Testis (tissue), 5 donors: ENCODE measurements at places on chromosomes 12 and 14.
A peak's percentile ranks its signal among the peaks of the same experiment; 100 is the strongest.

DNA sequence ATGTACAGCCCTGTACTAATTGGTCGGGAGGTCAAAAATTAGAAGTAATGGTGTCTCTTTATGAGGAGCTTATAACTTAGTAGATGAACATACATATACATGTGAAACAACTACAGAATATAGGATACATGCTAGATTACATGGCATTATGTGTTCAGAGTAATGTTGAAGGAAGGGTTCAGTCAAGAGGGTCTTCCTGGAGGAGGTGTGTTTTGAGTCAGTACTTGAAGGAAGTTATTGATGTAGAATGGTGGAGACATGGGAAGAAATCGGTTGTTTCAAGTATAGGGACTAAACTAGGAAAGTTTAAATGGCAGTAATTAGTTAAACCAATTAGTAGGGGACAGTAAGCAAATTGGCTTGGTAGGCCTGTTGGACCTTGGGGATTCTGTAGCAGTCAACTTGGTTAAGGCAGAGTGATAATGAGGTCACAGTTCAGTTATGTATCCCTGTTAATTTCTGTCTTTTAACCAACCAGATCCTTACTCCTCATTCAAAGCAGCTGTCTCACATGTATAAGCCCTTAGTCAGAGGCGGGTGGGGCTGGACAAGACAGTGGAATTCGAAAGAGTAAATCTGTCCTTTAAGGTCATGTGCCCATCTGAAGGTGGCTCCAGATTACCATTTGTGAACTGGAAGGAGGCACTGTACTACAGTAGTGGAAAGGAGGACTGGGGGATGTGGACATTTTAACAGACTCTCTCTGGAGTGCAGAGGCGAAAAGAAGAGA, 3.5 kb upstream of the ANKRD52 start:
- no peak for DNase-seq

- DNase-seq: no peak
Observed at GRCh38 chr12:42611571-42612230, 22.2 kb upstream of the PRICKLE1 start.

- DNase-seq: peak; percentile 68
Observed at GRCh38 chr14:99995700-99996356, 69.4 kb upstream of the EVL start.

GRCh38 chr12:109741286-109741969, 27.8 kb downstream of the FAM222A start:
- DNase-seq: no peak

- DNase-seq: no peak
Observed at GRCh38 chr14:102965971-102966655, 43.6 kb downstream of the AMN start.

DNA sequence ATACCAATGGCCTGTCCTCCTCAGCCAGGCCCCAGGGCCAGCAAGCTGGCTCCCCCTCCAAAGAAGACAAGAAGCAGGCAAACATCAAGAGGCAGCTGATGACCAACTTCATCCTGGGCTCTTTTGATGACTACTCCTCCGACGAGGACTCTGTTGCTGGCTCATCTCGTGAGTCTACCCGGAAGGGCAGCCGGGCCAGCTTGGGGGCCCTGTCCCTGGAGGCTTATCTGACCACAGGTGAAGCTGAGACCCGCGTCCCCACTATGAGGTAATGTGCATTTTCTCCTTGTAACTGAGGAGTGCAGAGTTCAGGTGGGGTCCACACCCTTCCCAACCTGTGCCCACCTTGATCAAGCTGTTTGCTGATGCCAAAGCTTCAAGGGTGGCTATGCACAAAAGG, 23.4 kb downstream of the ACACB start:
- DNase-seq: no peak

DNA sequence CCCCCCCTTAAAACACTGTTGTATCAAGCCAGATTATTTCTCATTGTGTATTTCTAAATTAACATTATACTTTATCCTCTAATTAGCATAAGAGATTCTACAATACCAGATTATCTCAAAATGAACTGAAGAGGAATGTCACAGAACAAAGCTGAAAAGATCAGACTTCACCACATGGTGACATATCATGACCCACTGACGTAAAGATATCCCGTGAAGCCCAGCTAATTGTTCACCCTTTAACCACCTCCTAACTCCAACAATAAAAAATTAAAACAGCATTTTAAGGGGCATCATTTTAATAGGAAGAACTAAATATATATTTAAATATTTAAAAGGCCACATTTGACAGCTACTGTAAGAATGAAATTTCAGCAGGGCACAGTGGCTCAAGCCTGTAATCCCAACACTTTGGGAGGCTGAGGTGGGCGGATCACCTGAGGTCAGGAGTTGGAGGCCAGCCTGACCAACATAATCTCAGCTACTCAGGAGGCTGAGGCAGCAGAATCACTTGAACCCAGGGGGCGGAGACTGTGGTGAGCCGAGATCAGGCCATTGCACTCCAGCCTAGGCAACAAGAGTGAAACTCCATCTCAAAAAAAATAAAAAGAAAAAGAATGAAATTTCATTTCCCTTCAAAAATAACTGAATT, 29.0 kb downstream of the CDK17 start:
- DNase-seq: no peak

DNA sequence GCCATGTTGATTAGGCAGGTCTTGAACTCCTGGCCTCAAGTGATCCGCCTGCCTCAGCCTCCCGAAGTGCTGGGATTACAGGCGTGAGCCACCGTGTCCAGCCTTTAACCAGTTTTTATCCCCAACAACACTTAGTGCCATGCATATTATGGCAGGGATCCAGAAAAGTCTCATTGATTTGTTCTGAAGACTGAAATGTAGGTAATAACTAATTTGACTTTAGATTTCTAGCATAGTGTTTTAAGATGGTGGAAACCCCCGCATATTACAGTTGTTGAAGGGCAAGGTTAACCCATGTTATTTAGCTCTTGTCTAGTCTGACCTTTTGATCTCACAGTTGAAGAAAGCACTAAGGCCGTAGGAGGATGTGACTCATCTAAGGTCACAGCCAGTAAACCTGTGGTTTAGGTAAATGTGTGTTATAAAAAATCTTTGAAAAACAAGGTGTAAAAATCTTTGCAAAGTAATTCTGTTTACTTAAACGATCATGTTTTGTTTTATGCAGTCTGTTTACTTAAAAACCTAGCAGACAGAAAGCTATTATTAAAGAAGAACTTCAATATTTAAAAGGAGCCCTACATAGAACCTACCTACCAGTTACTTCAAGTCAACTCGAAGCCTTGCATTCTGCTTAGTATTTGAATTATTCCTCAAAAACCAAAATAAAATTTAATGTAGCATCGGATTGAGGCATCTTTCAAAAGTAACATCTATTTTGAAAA, 24.8 kb downstream of the BICDL1 start:
- no peak for DNase-seq

DNA sequence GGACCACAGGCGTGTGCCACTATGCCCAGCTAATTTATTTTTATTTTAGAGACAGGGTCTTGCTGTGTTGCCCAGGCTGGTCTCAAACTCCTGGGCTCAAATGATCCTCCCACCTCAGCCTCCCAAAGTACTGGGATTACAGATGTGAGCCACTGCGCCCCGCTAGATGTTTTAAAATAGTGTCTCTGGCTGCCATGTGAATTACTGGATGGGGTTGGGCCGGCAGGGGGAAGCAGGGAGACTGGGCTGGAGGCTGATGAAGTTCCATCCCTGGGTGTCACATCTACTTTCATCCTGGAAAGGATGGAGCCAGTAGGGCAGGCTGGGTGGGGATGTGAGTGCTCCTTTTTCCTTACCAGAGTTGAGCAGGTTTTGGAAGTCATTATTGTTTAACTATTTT, 46.1 kb downstream of the DNAH10 start:
- DNase-seq: no peak

DNA sequence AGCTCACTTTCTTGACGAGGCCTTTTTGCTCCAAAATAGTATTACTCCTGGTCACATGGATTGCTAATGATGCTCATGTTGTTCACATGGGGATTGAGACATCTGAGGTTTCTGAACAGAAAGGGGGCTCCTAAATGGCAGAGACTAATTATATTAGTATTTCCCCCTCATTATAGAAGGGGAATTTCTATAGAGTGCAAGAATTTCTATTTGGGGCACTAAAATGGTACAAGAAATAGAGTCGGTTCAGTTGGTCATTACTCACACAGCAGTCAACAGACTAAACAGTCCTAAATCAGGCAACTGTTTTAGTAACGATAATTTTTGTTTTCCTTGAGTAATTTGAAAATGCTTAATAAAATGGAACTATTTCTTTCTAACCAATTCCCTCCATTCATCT, 108.9 kb downstream of the DACT1 start:
- DNase-seq: no peak
